ENCODE measurements at places on chromosomes 16 and 17. TPM values are rescaled to one million over a fixed set of nuclear protein-coding genes. Genes with fewer than 3 reads are reported as not detected.

- no peak for DNase-seq
Measured at GRCh38 chr16:83336603-83337002, 471.2 kb upstream of the HSBP1 start.

GRCh38 chr17:77107506-77108433 is 33.0 kb upstream of the SEC14L1 start:
- no peak for DNase-seq

GRCh38 chr17:64423881-64424280 is 25.0 kb upstream of the MILR1 start:
- DNase-seq = peak; percentile 28

GRCh38 chr16:287298-287811 is 4.4 kb downstream of the PDIA2 start:
- DNase-seq = no peak

- no peak for DNase-seq
Measured at GRCh38 chr16:2081201-2082084, 33.7 kb downstream of the TSC2 start.

DNA sequence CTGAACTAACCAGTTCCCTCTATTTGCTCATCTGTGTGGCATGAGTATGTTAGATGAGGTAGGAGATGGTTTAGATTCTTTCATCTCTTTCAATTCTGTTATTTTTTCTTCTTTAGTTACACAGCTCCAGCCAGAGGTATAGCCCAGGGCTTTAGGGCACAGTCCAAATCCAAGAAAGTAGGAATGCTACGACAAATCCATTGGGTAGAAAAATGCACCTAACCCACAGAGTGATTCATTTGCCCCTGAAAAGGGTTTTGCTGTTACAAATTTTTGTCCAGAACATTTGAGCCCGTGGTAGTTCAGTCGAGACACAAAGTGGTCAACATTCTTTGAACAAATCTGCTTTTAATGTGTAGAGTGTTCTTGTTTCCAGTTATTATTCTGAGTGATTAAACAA is 250.7 kb downstream of the HS3ST3A1 start:
- DNase-seq = no peak

GRCh38 chr17:74460241-74460640 is 6.2 kb upstream of the CD300A start:
- no peak for DNase-seq

GRCh38 chr16:73485880-73486279 is 438.0 kb upstream of the ZFHX3 start:
- DNase-seq = no peak

DNA sequence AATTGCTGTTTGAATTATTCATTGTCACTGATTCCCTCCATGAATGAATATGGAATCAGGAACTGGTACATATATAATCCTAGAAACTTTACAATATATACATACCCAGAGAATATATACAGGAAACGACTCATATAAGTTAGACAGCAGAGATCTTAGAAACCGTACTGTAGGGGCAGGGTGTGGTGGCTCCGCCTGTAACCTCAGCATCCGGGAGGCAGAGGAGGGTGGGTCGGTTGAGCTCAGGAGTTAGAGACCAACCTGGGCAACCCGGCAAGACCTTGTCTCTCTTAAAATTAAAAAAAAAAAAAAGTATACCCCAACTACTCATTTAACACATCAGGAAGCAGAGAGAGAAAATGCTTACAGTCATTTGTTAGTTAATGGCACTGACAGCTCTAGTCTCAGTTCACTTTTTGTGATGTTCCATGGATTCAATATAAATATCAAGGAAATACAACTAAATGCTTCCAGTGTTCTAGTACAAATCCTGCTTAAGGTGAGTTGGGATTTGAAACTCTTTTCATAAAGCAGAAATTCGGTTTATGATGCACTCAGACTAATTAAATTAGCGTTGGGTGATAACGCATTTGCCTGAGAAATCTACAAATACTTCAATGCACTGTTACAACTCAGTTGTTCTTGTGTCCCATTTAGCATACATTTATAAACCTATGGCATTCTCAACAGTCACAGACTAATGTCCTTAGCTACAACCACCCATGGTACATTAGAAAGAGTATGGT is 5.6 kb downstream of the GLG1 start:
- no peak for DNase-seq

ZG16 gene
- not detected for total RNA-seq

CACNA1H gene
- total RNA-seq = 37.0 TPM

TSPOAP1 gene
- 19.4 TPM for total RNA-seq
